ENCODE measurements at places on chromosomes 1 and 21. TPM values are rescaled to one million over a fixed set of nuclear protein-coding genes. Genes with fewer than 3 reads are reported as not detected.

Gene C4BPB
- 0.08 TPM for polyA plus RNA-seq

Gene VPS26C
- 78.2 TPM for polyA plus RNA-seq

Gene BMP8B
- 0.11 TPM for polyA plus RNA-seq

Gene CDC20
- polyA plus RNA-seq, result 1.6 TPM

Gene NCAM2
- polyA plus RNA-seq, result 0.18 TPM

Measured in psoas muscle (tissue), 8 donors.